ENCODE measurements at places on chromosomes 6 and 20. TPM values are rescaled to one million over a fixed set of nuclear protein-coding genes. Genes with fewer than 3 reads are reported as not detected.

- DNase-seq, result no peak
These were observed 317.1 kb downstream of the PLCB1 start for GRCh38 chr20:8449123-8449522.

GRCh38 chr6:67736161-67736560 is 898.9 kb upstream of the ADGRB3 start:
- DNase-seq, result no peak

Gene RBM24
- total RNA-seq, result 0.05 TPM

DNA sequence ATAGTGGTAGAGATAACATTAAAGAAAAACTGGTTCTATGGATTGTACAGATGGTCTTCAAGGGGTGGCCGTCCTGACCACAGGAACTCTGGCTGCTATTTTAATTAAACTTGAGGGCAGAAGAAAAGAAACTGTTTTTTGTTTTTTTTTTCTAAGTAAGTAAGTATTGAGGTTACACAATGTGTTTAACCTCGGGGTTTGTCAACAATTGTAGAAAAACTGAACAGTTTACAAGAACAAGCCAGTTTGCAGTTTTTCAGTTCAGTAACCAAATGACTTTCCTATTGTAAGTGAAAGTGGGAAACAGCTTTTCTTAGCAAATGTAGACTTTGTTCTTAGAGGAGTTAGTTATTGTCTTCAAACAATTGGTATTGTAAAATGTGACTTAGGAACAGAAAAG is 77.0 kb downstream of the PLCB1 start:
- no peak for DNase-seq

- DNase-seq, result peak; percentile 94
These were observed at the start of gene FUCA2 for GRCh38 chr6:143510991-143511891. FUCA2 (minus strand) TSS chr6:143511720; CDS start chr6:143511634, 86 bp downstream.

- DNase-seq, result no peak
These were observed 109.2 kb downstream of the ARID1B start for GRCh38 chr6:156886409-156886808.

- no peak for DNase-seq
These were observed 45.0 kb downstream of the TFAP2A start for GRCh38 chr6:10369896-10370295.
